ENCODE measurements at places on chromosomes 11 and 22. TPM values are rescaled to one million over a fixed set of nuclear protein-coding genes. Genes with fewer than 3 reads are reported as not detected.

- no peak overlapping the region for H3K4me3 ChIP-seq
- H3K36me3 ChIP-seq = no peaks in the 10 kb centered on the region
- DNase-seq = no peak
- H3K4me1 ChIP-seq = no peaks in the 10 kb centered on the region
- H3K27ac ChIP-seq = no peak overlapping the region
These were observed 84.2 kb downstream of the FBXO7 start for GRCh38 chr22:32558681-32559355.

RIMBP3C gene
- 0.18 TPM for total RNA-seq

IL17RA gene
- total RNA-seq = 16.8 TPM

KRTAP5-2 gene
- total RNA-seq = not detected

- no peak overlapping the region for H3K27ac ChIP-seq
- H3K4me1 ChIP-seq = no peaks in the 10 kb centered on the region
- H3K27me3 ChIP-seq = peaks cover 4% of the 10 kb centered on the region
- no peak overlapping the region for H3K4me3 ChIP-seq
These were observed 62.9 kb upstream of the B3GAT1 start for GRCh38 chr11:134474942-134475341.

DNA sequence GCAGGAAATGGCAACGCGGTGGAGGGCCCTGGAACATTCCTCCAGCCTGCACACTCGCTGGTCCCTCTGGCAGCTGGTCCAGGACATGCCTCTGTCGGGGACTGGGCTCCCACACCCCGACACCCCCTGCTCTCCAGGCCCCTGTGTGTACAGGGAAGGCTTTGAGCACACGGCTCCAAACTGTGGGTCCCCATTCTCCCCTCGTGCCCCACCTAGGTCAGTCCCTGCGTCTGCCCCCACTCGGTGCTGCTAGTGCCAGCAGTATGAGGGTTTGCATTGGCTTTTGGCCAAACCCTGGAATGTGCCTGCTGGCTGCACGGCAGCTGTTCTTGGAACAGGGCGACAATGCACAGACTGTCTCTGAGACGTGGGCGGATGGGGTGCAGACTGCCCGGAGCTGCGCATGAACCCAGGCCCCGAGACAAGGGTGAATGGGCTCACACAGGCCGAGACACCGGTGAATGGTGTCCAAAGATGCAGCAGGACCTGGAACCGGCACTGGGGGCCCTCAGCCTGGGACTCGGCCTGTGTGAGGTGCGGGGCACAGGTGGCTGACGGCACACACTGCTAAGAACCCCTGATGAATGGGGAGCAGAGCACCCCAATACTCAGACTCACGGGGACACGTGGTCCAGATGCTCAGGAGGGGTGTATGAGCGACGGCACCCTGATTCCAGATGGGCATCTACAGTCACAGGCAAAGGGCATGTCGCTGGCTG is 7.5 kb upstream of the SYT8 start:
- H3K27me3 ChIP-seq = no peaks in the 10 kb centered on the region
- H3K27ac ChIP-seq = no peak overlapping the region
- H3K4me1 ChIP-seq = no peaks in the 10 kb centered on the region

- H3K36me3 ChIP-seq = no peaks in the 10 kb centered on the region
- H3K27ac ChIP-seq = no peak overlapping the region
- H3K4me3 ChIP-seq = no peak overlapping the region
- no peaks in the 10 kb centered on the region for H3K4me1 ChIP-seq
- no peak for DNase-seq
These were observed 11.0 kb downstream of the TRPM5 start for GRCh38 chr11:2433106-2433925.

CDC42EP2 gene
- total RNA-seq = 3.4 TPM

DNA sequence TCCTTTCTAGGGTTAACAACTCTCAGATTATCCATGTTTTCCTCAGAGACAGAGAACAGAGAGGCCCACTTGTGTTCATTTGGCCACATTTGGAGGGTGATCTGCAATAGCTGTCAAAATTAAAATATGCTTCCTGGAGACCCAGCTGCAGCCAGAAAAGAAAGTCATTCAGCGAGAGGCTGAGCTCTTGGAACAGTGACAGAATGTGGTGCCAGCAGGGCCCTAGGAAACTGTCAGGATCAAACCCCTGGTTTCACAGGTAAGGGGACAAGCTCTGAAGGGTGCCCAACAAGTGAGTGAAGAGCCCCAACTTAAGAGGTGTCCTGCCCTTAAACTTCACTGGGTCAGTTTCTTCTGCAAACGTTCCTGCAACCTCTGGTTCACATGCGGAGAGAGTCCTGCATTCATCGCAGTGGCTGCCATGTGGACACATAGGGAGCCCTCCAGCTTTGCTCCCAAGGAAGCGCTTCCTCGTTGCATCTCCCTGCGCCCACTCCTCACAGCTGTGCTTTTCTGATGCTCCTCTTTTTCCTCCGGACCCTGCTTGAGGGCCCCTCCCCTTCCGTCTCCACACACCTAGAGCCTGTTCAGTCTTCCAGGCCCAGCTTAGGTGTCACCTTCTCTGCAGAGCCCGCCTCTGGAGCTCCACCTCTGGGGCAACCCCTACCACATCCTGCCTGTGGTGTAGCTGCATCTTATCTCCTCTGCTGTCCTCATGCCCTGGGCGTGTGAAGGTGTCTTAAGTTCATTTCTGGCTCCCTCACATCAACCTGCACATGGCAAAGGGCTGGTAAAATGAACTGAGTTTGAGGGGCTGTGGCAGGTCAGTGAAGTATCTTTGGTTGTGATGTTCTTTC is 3.9 kb downstream of the UCP3 start:
- H3K4me1 ChIP-seq = peaks cover 49% of the 10 kb centered on the region
- H3K36me3 ChIP-seq = peaks cover 25% of the 10 kb centered on the region
- no peaks in the 10 kb centered on the region for H3K27me3 ChIP-seq
- peak overlapping the region; percentile 13 for H3K4me3 ChIP-seq
- H3K27ac ChIP-seq = peak overlapping the region; percentile 92
- DNase-seq = peak; percentile 82

- no peak overlapping the region for H3K27ac ChIP-seq
- H3K4me3 ChIP-seq = no peak overlapping the region
- H3K27me3 ChIP-seq = no peaks in the 10 kb centered on the region
- DNase-seq = no peak
- peaks cover 19% of the 10 kb centered on the region for H3K36me3 ChIP-seq
These were observed 46.6 kb upstream of the CHRM4 start for GRCh38 chr11:46438211-46438610.

DNA sequence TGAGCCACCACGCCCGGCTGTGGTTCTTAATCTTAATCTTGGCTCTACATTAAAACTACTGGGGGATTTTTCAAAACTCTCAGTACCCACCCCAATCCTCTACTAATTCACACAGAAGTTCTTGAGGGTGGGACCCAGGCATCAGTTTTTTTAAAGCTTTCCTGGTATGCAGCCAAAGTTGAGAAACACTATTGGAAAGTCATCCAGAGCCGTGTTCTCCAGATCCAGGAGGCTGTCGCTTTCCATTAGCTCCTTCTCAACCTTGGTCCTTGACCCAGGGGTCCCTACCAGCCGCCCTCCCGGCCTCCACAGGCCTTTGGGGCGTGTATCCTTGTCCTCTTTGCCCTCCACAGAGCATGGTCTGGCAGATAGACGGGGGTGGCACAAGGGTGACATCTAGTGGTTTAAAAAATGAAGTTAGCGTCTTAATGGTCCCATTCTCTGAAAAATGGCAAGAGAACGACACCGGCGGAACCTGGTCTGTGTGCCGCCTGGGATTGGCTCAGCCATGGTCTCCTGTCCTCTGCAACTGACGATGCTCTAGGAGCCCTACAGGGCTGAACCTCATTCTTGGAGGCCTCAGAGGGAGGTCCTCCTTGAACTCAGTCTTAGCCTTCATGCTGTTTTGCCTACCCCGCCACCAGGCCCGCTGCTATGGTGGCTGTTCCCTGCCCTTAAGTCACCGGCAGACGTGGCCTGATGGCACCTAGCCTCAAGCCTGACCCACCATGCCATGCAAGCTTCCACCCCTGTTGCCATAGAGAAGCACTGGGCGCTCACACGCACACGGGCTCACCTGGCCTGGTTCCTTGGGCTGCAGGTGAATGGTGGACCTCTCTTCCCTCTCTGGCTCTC is 152.0 kb upstream of the SYN3 start:
- no peaks in the 10 kb centered on the region for H3K36me3 ChIP-seq
- H3K4me3 ChIP-seq = no peak overlapping the region
- H3K4me1 ChIP-seq = no peaks in the 10 kb centered on the region
- no peak overlapping the region for H3K27ac ChIP-seq
- DNase-seq = no peak
- no peaks in the 10 kb centered on the region for H3K27me3 ChIP-seq

- DNase-seq = no peak
- no peak overlapping the region for H3K4me3 ChIP-seq
These were observed 28.0 kb downstream of the QSER1 start for GRCh38 chr11:32920570-32920969.

DNA sequence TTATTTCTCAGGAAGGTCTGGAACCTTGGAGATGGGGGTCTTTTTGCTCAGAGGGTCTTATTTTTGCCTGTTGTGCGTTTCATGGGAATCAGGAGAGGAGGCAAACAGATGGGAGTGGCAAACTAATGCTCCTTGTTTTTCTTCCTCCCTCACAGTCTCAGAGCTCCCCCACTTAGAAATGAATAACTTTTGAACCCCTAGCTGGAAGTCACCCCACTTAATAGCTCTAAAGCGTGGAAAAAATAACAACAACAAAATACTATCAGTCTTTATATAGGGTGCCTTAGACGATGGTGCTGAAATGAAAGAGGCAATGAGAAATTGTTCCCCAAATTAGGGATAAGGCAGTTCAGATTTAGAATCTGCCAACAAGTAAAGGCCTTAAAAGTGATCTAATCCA is 76.8 kb upstream of the BDNF start:
- no peak for DNase-seq
- H3K27me3 ChIP-seq = no peaks in the 10 kb centered on the region

TMEM45B gene
- 0.39 TPM for total RNA-seq

MMP3 gene
- not detected for total RNA-seq

DNA sequence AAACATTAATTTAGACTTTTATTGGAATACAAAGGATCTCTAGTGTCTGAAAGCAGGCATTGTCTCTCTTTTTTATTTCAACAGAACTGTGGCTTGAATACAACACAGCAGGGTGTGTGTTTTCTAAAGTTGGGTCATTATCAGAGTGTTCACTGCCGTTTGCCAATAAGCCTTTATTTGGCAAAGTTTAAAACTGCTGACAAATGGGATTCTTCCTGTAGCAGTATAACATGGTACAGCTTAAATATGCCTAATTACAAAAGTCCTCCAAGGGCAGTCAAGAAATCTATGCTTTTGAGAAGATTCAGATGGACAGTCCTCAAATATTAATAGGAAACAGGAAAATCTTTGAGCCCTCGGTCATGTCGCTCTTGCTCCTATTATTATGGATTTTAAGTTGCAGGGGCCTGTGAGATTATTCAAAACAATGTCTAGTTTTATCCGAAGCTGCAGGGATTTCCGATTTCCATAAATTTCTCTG is 199.9 kb downstream of the MAML2 start:
- no peaks in the 10 kb centered on the region for H3K27me3 ChIP-seq
- no peak overlapping the region for H3K27ac ChIP-seq
- H3K4me3 ChIP-seq = no peak overlapping the region
- peaks cover 36% of the 10 kb centered on the region for H3K4me1 ChIP-seq

DNA sequence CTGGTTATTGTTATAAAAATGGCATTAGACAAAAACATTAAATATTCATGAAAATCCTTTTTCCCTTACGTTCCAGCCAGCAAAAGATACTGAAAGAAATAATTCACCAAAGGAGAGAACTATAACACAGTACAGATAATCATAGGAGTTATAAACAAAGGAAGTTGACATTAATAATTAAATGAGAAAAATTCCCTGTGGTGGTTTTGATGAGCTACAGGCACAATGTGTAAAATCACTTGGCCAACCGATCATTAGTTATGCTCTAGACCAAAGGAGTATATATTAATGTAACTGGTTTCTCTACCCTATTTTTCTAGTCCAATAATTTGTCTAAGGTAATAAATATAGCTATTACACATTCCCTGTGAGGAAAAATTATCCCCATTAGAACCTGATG is 534.7 kb downstream of the CNTN5 start:
- DNase-seq = no peak
- H3K27ac ChIP-seq = no peak overlapping the region
- H3K4me3 ChIP-seq = no peak overlapping the region
- no peaks in the 10 kb centered on the region for H3K27me3 ChIP-seq
- H3K36me3 ChIP-seq = no peaks in the 10 kb centered on the region

ST14 gene
- 0.14 TPM for total RNA-seq

PAK1 gene
- 39.0 TPM for total RNA-seq

DNA sequence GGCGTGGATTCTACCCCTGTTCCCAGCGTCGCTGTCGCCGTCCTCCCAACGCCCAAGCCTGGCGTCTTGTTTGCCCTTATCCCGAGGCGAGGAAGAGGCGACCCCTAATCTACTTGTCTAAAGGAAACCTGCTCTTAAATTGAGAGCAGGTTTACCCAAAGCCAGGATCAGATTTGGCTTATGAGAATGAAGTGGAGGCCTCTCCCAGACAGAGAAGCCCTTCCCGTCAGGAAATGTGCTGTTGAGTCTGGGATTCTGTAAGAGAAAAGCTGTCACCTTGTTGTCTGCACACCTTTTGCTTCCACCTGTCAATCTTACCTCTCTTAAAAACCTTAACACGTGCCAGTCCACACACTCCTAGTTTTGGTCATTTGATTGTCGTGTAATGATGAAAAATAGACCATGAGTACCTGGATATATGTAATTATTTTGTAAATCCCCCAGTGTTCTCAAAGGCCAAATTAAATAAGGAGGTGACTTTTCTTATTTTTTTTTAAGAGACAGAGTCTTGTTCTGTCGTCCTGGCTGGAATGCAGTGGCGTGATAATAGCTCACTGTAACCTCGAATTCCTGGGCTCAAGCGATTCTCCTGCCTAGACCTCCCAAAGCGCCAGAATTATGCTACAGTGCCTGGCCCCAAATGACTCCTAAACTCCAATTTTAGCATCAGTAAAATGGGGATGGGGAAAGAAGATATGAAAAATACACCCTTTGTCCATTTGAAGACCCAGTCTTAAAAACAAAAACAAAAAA is 627 bp downstream of the GTF2H1 start:
- H3K27ac ChIP-seq = peak overlapping the region; percentile 98
- peaks cover 62% of the 10 kb centered on the region for H3K4me1 ChIP-seq
- no peaks in the 10 kb centered on the region for H3K27me3 ChIP-seq
- no peak for DNase-seq
- H3K4me3 ChIP-seq = peak overlapping the region; percentile 92
